Stimulated activated CD4-positive, alpha-beta T cell treated with anti-CD3 and anti-CD28 coated beads, Interleukin-4, amount 100 ng/mL, for 48 hours (primary cell): ENCODE measurements at places on chromosomes 13 and 19.

- no peak for DNase-seq
Observed at GRCh38 chr13:108961542-108962125, 332.2 kb downstream of the MYO16 start.

- no peak for DNase-seq
Observed at GRCh38 chr19:2271234-2272103, 10.5 kb downstream of the PEAK3 start.

DNA sequence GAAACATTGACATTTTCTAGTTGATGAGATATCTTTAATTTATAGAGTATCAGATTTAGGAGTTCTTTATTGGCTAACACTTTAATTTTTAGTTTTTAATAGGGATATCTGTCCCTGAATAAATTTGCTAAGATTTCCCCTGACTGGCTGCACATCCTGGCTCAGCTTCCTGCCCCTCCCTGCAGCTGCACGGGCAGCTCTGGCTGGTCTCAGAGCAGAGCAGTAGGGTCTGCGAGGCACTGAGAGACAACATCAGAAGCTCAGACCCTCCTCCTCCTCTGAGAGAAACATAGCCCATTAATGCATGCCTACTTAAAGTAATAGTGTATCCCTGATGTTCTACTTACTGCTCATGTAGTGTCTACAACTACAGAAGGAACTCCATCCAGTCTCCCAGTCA, 139.2 kb downstream of the TNFSF13B start:
- DNase-seq, result no peak

DNA sequence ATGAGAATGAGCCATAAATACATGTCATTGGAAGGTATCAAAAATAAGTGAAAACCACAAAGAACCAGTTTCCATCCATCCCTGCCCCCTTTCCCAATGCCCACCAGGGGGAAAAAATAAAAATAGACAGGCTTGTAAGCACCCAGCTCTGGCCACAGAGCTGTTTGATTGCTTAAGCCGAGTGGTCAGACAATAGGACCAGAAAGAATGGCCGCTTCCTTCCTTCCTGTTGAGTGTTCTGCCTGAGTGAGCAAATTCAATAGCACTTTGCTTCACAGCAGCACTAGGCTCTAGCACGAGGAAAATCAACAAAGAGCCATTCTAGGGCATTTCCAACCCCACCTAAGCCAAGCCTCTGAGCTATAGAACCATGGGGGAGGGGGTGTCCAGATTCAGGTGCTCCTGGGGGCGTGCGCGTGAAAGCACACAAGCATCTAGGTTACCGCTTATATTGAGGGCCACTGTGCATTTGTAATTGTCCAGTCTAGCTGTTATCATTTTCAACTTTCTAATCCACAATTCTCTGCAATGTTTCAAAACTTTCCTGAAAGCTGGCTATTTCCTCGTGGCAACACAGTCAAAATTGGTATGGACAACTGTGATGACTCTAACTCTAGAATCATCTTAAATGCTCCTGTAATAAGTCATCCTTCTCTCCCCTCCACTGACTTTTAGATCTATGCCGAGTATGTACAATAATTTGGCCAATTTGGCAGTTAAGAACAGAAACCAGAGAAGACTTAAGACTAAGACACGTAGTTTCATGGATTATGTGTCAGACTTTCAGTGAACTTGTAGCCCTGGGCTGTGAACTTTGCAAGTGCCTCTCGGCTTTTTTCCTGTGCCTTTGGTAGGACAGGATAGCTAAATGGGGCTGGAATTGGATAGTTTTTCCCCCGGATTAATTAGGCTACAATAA, 64.3 kb downstream of the SPRY2 start:
- no peak for DNase-seq

DNA sequence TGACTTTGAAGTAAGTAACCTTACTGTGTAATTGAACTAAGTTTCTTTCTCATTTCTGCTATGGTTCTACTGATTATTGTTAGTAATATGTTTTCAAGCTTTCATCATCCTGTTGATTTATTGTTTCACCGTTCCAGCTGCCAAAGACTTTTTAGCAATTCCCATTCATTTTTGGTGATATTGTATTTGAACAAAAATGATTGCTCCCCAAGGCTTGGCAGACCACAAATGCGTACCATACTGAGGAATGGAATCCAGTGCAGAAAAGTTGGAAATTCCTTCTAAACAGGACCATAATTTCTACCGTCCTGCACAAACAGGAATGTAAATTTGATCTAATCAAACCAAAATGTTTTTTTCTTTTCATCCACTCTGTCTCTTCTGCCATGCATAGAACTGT, 10.7 kb downstream of the EPSTI1 start:
- DNase-seq, result no peak

DNA sequence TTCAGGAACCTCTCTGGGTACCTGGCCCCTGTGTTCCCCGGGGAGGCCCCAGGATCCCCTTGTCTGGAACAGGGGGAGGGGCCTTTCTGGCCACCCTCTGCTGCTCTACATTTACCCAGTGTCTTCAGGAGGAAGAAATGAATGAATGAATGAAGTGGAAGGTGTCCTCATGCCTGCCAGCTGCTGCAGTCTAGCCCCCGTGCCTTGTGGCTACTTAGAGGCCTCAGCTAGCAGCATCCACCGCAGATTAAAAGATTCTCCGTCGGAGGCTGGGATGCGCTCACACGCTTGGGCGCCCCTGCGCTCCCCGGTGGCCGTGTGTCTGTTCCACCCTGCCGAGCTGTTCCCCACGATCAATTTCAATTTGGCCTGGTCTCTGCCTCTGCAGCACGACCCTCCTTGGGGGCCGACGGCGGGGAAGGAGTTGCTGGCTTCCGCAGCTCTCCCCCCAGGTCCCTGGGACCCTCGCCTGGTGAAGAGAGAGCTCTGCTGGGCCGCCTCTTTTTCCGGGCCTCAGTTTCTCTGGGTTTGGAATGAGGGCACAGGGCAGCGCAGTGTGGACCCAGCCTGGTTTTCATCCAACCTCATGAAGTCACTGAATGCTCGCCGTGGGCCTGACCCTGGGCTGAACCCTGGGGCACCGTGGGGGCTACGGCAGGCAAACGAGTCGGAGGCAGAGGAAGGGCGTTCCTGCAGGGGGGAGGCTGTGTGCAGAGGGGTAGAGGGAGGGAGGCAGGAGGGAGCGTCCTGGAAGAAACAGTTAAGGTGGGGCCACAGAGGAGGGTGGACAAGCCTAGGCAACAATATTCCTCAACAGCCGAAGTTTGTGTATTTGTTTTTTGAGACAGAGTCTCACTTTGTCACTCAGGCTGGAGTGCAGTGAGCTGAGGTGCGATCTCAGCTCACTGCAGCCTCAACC, 28.3 kb downstream of the EFNA2 start:
- no peak for DNase-seq

DNA sequence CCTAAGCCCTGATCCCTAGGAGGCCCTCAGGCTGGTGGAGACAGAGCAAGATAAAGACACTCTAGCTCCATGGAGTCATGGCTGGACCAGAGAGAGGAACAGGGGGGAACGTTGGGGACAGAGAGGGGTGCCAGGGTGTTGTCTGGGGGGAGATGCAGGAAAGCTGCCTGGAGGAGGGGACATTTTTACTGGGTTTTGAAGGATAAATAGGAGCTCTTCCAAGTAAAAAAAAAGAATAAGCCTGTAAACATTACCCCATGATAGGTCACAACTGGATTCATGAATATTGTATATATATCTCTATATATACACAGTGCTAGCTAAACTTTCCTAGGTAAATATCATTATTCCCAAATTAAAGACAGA, 714 bp downstream of the HSH2D start:
- DNase-seq, result no peak

DNA sequence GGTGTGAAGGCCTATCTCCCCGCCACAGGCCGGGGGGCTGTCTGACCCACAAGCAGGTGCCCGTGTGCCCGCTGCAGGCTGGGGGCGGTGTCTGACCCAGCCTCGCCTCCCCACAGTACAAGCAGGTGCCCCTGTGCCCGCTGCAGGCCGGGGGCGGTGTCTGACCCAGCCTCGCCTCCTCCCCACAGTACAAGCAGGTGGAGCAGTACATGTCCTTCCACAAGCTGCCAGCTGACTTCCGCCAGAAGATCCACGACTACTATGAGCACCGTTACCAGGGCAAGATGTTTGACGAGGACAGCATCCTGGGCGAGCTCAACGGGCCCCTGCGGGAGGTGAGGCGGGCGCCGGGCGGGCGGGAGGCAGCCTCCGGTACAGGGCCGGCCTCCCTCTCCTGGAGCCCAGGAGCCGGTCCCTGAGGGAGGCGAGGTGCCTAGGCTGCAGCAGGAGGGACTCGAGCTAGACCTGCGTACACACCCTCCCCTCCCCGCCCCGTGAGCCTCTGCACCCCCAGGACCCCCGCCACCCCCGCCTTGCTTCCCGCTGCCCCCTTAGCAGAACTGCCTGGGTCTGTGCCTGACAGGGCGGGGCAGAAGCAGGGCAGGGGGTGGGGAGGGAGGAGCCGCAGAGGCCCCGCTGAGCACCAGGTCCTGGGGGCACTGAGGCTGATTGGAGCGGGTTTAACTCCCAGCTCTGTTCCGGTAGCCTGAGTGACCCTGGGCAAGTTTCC, 20.6 kb downstream of the HCN2 start:
- no peak for DNase-seq

- DNase-seq, result no peak
Observed at GRCh38 chr13:98351636-98352035, 174.6 kb upstream of the RNF113B start.

GRCh38 chr13:113598081-113598410, 13.5 kb downstream of the TFDP1 start:
- no peak for DNase-seq

DNA sequence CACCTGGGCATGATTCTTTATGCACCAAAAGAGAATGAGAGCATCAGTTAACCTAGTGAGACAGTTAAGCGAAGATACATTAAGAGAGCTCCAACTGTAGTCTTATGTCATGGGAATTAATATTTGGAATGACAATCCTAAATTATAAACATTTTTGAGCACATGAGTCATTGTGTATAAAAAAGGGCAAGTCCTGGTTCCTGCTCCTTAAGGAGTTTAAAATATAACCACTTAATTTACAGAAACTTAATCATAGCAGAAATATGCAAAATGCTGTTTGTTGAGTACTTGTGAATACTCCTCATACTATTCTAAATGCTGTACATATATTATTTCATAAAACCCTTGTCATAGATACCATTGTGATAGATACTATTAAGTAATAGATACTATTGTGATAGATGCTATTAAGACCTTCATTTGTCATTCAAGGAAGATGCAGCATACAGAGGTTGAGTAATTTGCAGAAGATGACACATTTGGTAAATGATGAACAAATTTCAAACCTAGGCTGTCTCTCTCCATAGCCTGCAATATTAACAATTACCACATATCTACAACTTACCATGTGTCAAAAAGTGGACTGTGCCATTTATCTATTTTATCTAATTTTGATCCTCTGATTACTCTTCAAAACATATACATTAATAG, 301.0 kb downstream of the TBC1D4 start:
- DNase-seq, result no peak

GRCh38 chr19:21604351-21604926, 99.0 kb downstream of the ZNF429 start:
- no peak for DNase-seq

DNA sequence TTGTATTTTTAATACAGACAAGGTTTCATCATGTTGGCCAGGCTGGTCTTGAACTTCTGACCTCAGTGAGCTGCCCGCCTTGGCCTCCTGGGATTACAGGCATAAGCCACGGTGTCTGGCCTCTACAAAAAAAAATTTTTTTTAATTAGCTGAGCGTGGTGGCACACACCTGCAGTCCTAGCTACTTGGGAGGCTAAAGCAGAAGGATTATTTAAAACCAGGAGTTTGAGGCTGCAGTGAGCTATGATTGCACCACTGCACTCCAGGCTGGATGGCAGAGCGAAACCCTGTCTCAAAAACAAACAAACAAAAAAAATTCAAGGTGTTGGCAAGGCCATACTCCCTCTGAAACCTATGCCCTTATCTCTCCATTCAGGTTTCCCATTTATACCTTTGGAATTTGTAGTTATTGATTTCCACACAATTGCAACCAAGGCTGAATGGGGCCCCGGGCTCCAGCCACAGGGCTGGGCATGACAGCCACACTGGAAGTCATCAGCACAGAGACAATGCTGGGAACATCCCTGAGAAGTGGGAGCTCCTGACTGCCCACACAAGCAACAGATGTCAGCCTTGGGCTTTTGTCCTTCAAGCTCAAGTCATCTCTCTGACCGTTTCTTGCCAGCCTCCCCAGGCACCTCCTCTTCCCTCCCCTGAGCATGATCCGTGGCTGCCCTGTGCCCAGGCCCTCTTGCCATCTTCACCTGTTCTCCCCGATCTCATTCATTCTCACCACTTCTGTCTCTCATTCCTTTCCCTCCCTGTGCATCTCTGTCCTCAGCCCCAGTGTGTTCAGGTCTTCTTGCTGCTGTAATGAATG, 27.2 kb upstream of the CALM3 start:
- DNase-seq, result no peak

GRCh38 chr13:107753291-107753690, 462.0 kb downstream of the LIG4 start:
- no peak for DNase-seq

DNA sequence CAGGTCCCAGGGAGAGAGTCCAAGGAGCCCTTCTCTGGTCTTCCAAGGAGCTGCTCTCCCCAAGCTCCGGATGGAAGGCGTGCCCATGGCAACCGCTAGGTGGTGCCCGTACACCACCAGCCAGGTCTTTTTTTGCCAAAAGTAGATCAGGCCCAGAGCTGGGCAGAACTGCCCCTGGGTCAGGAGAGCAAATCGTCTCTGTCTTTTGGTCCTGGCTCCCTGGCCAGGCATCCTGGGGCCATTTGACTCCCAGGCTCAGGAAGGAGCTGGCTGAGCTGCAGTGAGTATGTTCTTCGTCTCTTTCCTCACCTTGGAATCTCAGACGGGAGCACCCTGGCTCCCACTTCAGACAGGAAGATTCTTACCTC, 24.6 kb upstream of the BCL3 start:
- DNase-seq, result peak; percentile 70

GRCh38 chr13:104140552-104140951, 1074.3 kb upstream of the SLC10A2 start:
- DNase-seq, result no peak

DNA sequence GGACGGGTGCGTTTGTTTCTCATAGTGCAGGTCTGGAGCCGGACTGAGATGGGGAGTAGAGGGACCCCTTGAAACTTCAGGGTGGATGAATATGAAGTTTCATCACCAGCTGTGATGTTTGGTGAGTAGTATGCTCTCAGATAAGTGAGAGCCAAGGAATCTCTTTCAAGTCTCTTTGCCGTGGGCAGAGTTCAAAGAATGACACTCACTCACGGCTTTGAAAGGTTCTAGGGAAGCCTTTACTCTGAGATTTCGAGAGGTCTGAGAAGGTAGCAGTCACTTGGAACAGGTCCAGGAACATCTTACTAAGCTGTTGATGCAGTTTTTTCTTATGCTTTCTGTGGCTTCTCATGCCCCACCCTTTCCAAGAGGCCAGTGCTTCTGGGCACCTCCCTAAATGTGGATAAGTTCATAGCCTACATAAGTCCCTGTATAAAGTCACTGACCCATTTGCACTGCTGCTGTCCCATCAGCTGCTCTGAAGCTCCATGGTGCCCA, at the start of gene IGFL2:
Gene IGFL2 (plus strand): TSS at position 448 of the 498 bp plus-strand sequence. CDS start 41 bp downstream, at position 489.
- DNase-seq, result peak; percentile 17
